ENCODE measurements at places on chromosomes 3 and 15.

DNA sequence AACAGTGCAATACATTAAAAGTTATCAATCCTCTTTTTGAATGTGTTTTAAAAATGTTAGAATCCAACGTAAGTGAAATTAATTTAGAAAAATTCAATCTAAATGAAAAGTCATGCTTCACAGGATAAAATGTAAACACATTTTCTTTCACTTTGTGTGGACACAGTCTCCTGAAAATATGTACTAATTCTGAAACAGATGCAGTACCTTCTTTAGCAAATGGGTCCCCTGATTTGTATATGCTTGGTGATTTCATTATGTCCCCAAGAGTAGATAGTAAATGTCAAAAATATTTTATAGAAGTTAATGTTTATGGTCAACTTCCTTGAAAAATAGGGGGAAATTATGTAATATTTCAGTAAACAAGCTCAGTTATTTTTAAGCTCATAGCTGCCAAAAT, 28.9 kb downstream of the FOXP1 start:
- DNase-seq: no peak

- no peak for DNase-seq
These were observed 8.3 kb downstream of the PSTPIP1 start for GRCh38 chr15:77002954-77003912.

DNA sequence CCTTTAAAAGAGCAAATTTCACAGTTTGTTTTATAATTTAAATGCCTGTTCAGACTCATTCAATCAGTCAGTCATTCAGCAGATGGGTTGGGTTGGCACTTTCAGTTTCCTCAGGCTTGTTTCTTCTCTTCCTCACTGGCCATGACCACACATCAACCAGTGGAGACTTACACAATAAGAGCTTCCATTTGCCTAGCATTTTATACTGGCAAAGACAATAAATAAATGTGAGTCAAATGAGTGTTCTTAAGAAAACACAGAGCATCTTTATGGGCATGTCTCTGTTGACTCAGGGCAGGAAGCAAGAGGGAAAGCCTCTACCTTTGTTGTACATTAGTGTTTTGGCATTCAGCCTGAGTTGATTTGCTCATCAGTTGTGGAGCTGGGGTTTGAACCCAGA, 122.6 kb downstream of the EPHB1 start:
- no peak for DNase-seq

DNA sequence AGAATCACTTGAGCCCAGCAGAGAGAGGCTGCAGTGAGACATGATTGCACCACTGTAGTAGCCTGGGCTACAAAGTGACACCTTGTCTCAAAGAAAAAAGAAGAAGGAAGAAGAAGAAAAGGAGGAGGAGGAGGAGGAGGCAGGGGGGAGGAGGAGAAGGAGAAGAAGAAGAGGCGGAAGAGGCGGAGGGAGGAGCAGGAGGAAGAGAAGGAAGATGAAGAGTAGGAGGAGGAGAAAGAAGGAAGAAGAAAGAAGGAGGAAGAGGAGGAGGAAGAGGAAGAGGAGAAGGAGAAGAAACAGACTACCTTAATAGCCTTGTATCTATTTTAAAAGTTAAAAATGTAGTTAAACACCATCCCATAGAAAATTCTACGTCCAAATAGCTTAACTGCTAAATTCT, 19.1 kb upstream of the ARF4 start:
- DNase-seq: no peak

DNA sequence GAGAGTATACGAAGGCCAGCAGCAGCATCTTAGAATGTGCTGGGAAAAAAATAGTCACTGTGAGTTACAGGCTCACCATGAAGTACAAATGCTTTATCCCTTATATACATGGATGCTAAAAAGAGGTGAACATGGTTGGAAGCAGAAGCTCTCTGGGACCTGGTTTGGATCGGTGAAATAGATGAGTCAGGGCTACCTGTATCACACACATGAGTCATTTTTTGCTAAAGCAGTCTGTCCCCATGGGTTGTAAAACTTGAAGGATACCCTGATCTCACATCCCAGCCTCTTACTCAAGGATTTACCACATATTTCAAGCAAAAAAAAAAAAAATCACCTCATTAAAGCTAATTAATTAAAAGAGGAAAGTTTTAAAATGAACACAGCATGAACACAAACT, 6.9 kb upstream of the SERPINI2 start:
- no peak for DNase-seq

- DNase-seq: no peak
These were observed 227.5 kb upstream of the IGF1R start for GRCh38 chr15:98420837-98421236.

DNA sequence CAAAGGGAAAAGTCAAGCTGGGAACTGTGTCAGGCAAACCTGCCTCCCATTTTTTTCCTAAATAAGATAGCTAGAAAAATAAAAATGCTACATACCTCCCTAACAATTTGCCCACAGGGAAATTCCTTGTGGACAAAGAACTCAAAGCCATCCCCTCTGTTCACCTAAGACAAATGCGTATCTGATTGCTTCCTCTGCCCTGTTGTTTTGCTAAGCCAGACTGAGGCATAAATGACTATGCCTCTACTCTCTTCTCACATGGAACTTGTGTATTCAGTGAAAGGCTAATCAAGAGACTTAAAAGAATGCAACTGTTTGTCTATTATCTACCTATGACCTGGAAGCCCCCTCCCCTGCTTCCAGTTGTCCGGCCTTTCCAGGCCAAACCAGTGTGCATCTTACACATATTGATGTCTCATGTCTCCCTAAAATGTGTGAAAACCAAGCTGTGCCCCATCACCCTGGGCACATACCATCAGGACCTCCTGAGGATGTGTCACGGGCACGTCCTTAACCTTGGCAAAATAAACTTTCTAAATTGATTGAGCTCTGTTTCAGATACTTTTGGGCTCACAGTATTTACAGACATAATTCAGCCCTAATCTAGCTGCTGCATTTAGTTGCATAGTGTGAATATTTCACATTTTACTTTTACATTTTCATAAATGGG, 15.8 kb downstream of the CHD2 start:
- DNase-seq: no peak

DNA sequence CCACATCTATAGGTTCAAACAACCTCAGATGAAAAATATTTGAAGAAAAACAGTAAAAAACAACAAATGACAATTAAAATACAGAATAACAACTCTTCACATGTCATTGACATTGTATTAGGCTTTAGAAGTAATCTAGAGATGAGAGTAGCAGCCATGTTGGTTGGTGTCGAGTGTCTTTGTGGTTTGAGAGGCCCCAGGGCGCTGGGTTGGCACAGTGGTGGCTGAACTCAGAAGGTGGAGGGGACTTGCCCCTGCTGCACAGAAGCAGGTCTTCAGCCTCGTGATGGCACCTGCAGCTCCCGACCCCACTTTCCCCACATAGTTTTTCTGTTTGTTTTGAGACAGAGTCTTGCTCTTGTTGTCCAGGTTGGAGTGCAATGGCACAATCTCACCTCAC, 187.2 kb downstream of the OSBPL10 start:
- no peak for DNase-seq

GRCh38 chr15:59116141-59116540, 11.2 kb downstream of the CCNB2 start:
- no peak for DNase-seq

GRCh38 chr3:114179575-114179974, 723 bp upstream of the DRD3 start:
- no peak for DNase-seq
